ENCODE measurements at places on chromosomes 6 and 20.

- DNase-seq = no peak
Observed at GRCh38 chr6:107330168-107330567, 129.2 kb downstream of the PDSS2 start.

DNA sequence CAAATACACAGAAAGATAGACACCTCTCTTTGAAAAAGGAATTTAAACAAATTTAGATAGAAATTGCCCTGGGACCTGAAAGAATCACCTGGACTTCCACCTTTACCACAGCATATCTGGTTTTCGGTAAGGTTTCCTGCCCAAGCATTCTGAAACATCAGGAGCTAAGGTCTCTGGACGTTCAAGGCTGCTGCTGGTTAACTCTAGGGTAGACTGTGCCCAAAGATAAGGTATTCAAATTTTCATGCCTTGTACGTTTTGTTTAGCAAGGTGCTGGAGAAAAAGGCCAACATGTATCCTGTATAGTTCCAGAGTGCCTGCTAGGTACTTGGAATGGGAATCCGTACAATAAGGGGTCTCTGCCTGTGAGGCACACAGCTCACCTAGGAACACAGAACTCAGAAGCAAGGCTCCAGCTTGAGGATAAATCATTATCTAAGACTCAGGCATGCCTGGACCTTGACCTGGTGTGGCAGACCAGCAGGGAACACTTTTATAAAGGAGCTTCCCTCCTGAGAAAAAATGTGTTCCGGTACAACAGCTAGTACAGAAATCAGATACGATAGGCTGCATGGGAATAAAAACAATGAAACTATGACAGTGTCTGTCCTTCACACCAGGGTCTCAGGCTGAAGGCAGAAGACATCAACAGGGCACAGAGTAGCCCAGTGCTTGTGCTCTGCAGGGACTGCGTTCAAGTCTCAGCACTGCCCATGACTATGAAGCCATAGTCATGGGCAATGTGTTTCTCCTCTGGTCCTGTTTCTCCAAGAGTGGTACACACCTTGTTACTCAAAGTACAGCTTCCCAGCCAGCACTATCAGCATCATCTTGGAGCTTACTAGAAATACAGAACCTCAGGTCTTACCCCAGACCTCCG lies 70.4 kb downstream of the METTL24 start:
- no peak for DNase-seq

GRCh38 chr6:134675110-134676054 lies 274.5 kb downstream of the ALDH8A1 start:
- no peak for DNase-seq

DNA sequence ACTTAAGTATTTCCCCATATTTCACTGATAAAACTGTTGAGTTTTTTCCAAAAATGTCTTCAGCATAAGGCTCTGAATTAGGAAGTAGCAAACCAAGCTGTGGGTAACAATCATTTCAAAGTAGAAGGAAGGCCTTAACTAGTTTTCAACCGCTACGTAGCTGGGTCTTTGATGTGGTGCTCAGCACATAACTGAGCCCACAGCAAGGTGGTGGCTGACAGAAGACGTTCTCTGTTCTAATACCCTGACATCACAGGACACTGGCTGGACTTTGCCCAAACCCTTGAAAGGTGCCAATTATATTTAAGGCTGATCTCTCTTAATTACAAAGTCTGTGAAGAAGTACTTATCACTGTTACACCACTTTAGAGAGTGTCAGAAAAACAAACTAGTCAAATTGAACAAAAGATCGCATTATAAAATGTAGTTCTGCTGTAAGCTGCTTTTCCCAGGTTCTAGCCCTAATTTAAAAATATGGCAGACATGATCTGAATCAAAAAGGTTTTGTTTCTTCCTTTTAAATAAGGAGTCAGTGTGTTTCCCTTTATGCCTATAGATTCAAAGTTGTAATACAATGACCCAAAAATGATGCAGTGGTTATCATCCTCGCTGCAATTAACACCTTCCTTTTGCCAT lies 26.7 kb downstream of the MAN1A1 start:
- no peak for DNase-seq

GRCh38 chr20:531608-532007 lies 12.0 kb downstream of the CSNK2A1 start:
- DNase-seq = no peak

DNA sequence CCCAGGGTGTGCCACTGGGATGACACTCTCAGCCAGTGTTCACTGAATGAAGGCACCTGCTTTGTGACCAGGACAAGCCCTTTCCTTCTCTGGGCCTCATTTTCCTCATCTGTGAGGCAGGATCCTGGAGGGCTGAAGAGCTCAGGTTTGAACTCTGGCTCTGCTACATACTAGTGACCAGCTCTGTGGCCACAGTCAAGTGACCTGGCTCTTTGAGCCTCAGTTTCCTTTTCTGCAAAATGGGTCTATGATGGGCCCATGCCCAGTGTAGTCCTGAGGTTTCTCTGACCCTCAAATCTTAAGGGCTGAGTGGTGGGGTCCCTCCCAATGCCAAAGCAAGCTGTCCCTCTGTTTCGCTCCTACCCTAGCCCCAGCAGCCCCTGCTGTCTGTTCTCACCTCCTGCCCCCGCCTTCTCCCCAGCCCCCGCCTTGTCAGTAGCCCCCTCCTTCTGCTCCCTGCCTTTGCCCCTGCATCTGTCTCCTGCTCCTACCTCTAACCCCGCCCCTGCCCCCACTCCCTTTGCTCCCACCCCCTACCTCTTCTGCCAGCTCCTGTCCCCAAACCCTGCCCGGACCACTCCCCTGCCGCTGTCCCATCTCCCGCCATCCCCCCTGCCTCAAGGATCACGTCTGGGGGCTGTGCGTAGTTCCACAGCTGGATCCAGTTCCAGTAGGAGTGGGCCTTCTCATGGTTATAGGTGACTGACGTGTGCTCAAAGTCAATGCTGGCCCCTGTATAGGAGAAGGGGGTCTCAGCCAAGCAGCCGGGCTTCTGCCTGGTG lies 17.0 kb downstream of the SUN5 start:
- no peak for DNase-seq

DNA sequence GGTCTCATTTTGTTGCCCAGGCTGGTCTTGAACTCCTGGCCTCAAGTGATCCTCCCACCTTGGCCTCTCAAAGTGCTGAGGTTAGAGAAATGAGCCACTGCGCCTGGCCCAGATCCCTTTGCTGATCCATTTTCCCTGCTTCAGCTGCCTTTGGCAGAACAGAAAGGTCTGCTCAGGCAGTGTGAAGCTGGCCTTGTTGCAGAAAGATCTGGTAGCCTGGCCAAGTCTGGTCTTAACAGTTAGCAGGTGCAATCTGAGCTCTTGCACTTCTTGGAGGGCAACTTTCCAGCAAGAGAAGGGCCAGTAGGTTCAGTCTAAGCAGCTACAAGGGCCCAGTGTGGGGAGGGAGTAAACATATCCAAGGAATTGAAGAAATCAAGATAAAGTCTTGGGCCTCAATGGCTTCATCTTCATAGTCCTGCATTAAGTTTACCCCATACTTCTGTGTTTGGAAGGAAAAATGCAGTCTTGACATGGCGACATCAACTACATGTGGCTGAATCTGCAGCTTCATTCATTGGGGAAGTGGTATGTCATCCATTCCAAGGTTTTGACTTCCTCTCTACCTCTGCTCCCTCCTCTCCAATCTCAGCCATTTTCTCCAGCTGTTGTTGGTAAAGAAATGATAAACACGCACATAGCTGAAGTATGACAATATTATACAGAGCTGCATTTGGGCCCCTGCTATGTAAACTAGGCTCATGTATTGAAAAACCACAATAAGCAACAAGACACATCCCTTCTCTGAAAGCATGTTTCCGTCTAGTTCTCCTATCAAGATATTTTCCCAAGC lies 39.0 kb upstream of the NEDD9 start:
- no peak for DNase-seq

DNA sequence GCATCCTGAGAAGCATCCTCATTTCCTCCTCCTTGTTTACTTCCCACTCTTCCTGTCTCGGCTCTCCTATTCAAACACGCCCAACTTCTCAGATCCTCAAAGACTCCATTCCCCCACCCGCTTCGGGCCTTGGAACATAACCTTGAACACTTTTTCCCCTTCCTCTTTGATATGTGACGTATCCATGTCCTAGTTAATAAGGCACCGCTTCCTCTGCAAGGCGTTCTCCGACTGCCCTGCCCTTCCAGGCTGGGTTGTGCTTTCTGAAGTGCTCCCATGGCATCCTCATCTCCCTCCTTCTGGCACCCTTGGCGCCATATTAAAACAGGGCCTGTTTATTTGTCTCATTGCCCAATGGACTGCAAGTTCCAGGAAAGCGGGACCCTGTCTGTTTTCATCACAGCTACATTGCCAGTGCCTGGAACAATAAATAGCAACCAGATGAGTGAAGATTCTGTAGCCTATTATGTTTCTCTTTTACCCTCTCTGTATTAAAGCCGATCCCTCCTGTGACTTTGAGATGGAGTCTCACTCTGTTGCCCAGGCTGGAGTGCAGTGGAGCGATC lies 115.3 kb upstream of the TRAF3IP2 start:
- no peak for DNase-seq

- no peak for DNase-seq
Observed at GRCh38 chr6:35365594-35366203, 23.3 kb downstream of the PPARD start.

DNA sequence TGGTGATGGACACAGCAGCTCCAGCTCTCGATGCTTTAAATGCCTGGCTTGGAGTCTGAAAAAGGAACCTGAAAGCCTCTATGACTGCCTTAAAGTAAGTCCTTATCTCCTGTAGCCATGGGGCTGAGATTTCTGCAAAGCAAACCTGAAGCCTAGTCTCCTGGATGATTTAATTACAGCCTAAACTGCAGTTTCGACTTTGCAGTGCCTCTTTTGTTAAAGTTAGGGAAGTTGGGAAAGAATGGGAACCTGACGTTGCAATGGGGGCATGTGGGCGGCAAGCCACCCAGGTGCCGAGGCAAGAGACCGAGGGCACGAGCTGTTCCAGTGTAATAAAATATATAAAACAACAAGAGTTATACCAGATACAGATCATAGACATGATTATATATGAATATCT lies 11.7 kb upstream of the TCFL5 start:
- no peak for DNase-seq

DNA sequence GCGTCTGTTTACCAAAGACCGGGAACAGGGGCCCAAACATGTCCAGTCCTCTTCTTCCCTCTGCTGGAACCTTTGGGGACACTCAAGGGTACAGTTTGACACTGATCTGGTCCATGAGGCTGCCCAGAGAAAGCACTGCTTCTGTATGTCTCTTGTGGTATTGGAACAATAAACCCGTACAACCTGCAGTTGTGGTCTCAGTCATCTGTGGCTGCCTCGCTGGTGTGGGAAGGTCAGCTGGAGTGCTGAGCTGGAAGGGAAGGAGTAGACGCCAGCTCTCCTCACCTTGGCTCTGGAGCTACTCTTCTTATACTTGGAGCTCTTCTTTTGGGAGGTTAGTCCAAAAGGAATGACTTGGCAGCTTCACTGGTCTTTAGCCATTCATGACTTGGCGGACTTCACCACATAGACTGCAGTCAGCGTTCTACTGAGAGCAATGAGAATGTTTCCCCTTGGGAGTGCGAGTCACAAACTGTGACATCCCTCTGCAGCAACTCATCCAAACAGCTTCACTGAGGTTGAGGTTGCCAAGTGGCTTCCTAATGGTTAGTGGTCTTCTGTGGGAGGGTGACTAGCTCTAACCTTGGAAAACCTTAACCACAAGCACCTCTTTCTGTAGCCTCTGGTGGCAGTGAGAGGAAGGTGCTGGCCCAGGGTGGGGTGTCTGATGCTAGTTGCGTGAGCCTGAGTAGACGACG lies 81.2 kb downstream of the ASXL1 start:
- no peak for DNase-seq

GRCh38 chr6:69202768-69203167 lies 567.7 kb downstream of the ADGRB3 start:
- DNase-seq = no peak

DNA sequence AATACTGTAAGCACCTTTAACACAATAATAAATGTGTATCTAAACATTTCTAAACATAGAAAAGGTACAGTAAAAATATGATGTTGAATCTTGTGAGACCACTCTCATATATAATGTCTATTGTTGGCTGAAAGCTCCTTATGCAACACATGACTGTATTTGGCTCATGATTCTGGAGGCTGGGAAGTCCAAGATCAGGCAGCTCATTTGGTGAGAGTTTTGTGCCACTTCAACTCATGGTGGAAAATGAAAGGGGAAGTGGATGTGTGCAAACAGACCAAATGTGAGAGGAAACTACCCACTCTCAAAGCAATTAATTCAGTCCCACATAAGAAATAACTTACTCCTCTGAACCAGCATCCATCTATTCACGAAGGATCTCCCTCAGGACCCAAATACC lies 257.7 kb upstream of the OPRM1 start:
- no peak for DNase-seq

GRCh38 chr6:160519603-160520042 lies 144.5 kb downstream of the LPA start:
- no peak for DNase-seq

GRCh38 chr20:9884061-9884460 lies 45.2 kb upstream of the PAK5 start:
- no peak for DNase-seq

DNA sequence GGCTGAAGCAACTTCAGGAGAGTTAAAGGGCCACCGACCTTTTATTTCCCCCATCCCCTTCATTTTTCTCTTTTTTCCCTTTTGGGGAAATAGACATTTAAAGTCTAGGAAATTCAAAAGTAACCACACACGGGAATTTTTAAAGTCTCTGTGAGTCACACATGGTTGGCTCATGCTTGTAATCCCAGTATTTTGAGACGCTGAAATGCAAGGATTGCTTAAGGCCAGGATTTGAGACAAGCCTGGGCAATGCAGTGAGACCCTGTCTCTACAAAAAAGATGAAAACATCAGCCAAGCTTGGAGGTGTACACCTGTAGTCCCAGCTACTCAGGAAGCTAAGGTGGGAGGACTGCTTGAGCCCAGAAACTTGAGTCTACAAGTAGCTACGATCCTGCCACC lies 34.2 kb downstream of the KATNA1 start:
- DNase-seq = no peak

DNA sequence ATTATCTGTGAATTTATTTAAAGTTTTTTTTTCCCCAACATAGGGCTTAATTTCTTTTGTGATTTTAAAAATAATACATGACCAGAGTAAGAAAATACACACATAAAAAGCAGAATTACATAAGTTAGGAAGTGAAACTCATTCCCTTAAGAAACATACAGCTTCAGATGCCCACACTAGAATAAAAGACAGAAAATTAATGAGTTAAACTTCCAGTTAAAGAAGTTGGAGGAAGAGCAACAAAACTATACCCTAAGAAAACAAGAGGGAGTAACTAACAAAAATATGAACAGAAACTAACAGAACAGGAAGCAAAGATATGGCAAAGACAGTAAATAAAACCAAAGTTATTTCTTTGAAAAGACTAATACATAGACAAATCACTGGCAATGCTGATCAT lies 107.6 kb upstream of the CEP85L start:
- no peak for DNase-seq

GRCh38 chr6:42017021-42017643 lies 33.2 kb upstream of the TAF8 start:
- DNase-seq = no peak

All from activated gamma-delta T cell (primary cell).